ENCODE measurements at places on chromosomes 16 and 17.

DNA sequence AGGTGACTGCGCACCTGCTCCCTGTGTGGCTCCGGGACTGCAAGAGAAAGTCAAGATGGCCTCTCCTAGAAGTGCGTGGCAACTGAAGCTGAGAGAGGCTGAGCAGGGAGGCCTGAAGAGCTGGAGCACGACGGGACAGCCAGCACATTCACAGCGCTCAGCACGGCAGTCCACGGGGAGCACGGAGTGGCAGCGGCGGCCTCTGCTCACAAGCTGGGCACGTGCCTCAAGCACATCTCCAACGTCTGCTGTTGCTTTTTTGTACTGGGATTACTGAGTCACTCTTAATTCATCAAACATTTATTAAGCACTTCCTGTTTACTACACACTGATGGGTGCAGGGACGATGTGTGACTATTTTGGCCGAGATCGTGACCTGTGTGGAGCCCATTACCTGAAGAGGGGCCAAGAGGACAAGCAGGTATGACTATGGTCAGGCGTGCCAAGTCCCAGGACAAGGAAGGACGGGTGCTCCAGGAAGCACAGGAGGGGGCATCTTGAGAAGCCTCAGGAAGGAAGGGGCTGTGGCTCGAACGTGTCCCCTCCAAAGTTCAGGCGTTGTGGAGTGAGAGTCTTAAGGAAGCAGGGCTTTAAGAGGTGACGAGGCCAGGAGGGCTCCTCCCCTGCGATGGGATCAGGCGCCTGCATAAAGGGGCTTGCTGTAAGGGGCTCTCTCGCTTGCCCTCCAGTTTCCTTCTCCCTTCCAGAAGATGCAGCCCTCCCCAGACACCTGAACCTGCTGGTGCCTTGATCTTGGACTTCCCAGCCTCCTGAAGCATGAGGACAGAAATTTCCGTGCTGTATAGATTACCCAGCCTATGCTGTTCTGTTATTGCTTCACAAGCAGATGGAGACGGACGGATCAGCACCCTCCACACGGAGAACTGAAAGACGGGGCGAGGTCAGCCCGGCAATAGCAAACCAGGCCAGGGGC lies 105.8 kb downstream of the ADCY9 start:
- DNase-seq = no peak

- no peak for DNase-seq
Measured at GRCh38 chr17:65049085-65049756, 7.3 kb downstream of the GNA13 start.

- DNase-seq = no peak
Measured at GRCh38 chr17:43338886-43339516, 59.8 kb upstream of the ARL4D start.

- DNase-seq = peak; percentile 94
Measured at GRCh38 chr16:9072806-9073341, 18.6 kb upstream of the HAPSTR1 start.

GRCh38 chr16:19858340-19859018 lies 26.2 kb downstream of the GPRC5B start:
- DNase-seq = peak; percentile 77

- peak; percentile 100 for DNase-seq
Measured at GRCh38 chr16:65547772-65548446, 426.0 kb upstream of the CDH11 start.

DNA sequence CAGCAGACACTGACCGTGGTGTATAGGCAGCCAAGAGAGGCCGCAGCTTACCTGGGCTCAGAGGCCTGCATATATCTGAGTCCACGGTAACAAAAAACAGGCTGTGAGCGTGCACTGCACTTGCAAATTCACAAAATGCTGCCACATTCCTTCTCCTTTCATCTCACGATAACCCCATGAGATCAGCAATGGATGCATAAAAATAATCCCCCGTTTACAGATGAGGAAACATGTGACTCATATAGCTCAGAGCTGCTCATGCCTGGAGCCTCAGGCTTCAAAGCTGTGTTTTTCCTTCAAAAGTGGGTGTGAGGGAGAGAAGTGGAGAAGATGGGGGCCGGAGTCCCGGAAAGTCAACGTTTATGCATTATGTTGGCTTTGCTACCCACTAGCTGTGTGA lies 118.3 kb upstream of the FOXF1 start:
- peak; percentile 79 for DNase-seq

GRCh38 chr17:77327181-77327565 lies 186.4 kb downstream of the SEC14L1 start:
- DNase-seq = no peak

DNA sequence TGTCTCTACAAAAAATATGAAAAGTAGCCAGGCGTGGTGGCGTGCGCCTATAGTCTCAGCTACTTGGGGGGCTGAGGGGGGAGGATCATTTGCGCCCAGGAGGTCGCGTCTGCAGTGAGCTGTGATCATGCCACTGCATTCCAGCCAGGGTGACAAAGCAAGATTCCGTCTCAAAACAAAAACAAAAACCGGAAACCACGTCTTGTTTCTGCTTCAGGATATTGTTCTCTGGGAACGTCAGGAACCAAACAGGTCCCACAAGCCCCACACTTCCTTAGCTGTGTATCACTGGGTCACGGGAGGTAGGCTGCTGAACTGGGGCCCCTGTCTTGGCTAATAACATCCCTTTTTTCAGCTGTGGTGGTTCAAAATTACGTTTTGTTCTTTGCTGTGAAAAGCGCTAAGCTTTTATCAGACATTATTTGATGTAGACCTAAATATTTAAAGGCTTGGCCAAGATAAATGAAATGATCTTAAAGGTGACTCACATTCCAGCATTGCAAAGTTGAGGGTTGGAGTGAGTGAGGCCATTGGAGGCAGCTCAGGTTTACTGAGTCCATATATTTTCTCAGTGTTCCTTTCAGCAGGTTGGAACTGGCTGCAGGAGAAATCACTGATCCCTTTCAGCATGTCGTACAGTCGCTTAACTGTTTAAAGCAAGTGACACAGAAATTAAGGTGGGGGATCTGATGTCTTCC lies 16.4 kb upstream of the SEC14L1 start:
- DNase-seq = peak; percentile 82

DNA sequence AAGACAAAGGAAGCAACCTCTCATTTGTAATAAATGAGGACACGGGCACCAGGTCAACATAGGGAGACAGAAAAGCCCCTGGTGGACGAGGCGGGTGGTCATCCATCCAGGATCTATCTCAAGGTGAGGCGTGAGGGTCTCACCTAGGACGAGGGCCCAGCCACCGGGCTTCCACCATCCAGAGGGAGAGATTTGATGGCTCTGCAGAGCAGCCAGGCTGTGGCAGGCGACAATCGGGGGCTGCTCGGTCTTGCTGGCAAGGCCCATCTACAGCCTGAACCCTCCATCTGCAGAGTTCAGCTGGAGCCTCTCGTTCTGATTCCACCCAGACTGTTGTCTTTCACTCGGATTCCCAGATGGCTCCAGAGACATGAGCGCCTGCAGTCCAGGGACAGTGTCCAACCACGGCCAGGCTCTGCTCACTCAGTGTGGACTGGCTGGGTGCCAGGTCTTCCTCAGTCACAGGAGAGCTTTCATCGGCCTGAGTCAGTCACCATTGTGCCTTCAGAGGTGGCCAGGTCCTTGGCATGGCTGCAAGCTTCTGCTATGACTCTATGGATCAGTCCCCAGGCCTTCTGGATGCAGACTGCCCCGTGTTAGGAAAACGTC lies 5.9 kb downstream of the LITAFD start:
- peak; percentile 56 for DNase-seq

GRCh38 chr16:56946767-56947603 lies 14.8 kb upstream of the CETP start:
- no peak for DNase-seq

- peak; percentile 88 for DNase-seq
Measured at GRCh38 chr17:17435323-17435722, 41.5 kb upstream of the MED9 start.

- no peak for DNase-seq
Measured at GRCh38 chr16:27798241-27798640, 248.3 kb downstream of the KATNIP start.

- no peak for DNase-seq
Measured at GRCh38 chr17:34930283-34930682, 31.0 kb downstream of the CCT6B start.

DNA sequence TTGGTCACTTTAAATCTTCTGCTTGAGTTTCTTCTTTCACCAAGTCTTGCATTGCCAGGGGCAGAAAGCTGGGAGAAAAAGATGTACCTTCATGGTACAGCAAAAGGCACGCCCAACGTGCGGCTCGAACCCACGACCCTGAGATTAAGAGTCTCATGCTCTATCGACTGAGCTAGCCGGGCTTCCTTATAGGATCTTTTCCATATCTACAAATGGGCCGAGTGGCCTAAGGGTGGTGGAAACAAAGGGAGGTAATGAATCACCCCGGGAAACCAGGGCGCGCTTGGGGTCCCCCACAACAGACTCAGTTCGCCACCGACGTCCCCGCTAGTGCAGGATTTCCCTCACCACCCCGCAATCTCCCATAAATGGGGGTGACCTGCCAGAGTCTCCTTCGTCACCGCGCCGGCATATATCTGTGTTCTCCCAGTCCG lies 7.5 kb upstream of the OR1F1 start:
- no peak for DNase-seq

GRCh38 chr17:78572239-78573205 lies 4.7 kb downstream of the DNAH17 start:
- no peak for DNase-seq

GRCh38 chr17:36128411-36128978 lies 24.9 kb downstream of the CCL4 start:
- no peak for DNase-seq

- no peak for DNase-seq
Measured at GRCh38 chr16:52450916-52451315, 96.0 kb downstream of the TOX3 start.

DNA sequence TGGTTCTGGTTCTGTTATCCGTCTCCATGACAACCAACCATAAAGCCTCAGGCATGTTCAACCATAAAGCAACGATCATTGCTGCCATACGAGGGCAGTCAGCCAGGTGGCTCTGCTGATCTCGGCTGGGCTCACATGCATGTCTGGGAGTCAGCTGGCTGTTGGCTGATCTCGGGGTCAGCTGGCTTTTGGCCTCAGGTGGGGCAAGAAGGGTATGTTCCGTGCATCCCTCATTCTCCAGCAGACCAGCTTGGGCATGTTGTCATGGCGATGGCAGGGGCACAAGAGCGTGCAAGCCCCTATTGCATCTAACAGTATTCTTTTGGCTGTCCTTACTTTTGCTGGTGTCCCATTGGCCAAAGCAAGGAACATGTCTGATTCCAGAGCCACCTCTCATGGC lies 86.2 kb downstream of the ABCC6 start:
- no peak for DNase-seq

GRCh38 chr17:79131701-79132100 lies 57.1 kb downstream of the ENGASE start:
- no peak for DNase-seq

- no peak for DNase-seq
Measured at GRCh38 chr17:51666971-51667705, 406.8 kb downstream of the UTP18 start.

- peak; percentile 51 for DNase-seq
Measured at GRCh38 chr17:38676706-38677504, 2.1 kb upstream of the EPOP start.

GRCh38 chr16:75647112-75647491 lies 363 bp downstream of the KARS1 start:
- DNase-seq = no peak

DNA sequence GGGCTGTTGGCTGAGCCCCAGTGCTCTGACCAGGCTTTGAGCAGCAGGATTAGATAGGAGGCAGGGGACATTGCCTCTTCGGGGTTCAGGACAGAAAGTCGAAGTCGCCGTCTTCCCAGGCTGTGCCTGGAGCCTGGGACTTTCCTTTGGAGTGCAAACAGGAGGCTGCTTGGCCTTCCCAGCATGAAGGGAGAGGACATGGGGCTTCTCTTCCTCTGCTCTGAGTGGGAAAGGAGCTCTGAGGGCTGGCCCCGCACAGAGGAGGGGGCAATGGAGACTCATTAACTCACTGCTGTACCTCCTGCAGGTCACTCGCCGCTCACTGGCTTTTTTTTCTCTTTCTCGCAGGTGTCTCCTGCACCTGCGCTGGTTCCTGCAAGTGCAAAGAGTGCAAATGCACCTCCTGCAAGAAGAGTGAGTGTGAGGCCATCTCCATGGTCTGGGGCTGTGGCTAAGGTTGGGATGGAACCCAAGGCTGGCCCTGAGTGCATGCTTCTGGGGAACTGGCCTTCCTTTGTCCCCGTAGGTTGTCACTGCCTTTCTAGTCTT lies 642 bp downstream of the MT1F start:
- no peak for DNase-seq

DNA sequence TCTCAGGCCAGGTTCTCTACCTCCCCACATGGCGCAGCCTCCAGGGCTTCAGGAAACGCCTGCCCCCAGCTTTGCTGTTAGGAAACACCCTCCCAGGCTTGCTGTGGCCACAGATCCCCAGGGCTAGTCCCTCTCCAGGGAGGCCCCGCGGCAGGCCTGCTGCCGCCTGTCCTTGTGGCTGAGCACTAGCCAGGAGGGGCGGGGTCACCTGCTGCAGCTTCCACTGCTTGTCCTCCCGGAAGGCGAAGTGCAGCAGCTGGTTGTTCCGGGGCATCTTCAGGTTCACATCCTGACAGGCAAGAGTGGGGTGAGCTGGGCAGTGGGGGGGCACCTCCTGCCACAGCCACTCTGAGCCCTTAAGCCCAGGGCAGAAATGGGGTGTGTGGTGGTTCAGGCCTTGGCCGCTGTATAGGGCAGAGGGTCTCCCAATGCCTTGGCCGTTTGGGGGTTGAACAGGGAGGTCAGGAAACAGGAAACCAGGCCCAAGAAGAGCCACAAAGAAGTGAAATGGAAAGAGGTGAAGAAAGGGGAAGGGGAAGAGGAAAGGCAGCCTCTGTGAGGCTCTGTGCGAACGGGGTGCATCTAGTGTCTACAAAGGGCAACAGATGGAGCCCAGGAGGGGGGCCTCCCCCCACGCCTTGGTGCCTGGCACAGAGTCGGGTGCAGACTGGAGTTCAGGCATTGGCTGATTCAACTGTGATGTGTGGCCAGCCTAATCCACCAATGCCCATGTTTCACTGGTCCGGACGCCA lies 2.0 kb downstream of the ROGDI start:
- DNase-seq = no peak

Data from astrocyte (in vitro differentiated cells and primary cell).